Activated CD4-positive, CD25-positive, alpha-beta regulatory T cell treated with anti-CD3 and anti-CD28 coated beads, Interleukin-2, amount 50 U/mL, for 24 hours (primary cell): ENCODE measurements at places on chromosomes 16 and 17.
A peak's percentile ranks its signal among the peaks of the same experiment; 100 is the strongest.

GRCh38 chr16:8850279-8850885 is 18.4 kb downstream of the CARHSP1 start:
- no peak for ATAC-seq

GRCh38 chr17:62119373-62119772 is 54.3 kb upstream of the MED13 start:
- ATAC-seq: peak; percentile 98

- ATAC-seq: no peak
Observed at GRCh38 chr16:14131774-14132695, 60.9 kb downstream of the MRTFB start.

- no peak for ATAC-seq
Observed at GRCh38 chr16:845351-845745, 44.8 kb upstream of the GNG13 start.

DNA sequence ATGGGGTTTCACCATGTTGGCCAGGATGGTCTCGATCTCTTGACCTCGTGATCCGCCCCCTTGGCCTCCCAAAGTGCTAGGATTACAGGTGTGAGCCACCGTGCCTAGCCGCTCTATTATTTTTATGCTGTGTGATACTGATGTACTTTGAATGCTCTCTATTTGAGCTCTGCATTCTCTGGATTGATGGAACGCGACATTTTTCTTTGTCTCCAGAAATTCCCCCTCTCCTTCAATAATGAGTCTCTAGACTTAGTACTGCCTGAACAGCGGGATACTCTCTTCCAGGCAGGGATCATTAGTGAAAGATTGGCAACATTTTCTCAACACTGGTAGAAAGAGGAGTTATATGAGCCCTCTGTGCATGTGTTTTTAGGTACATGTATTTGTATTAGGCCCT is 93.3 kb upstream of the CLEC3A start:
- ATAC-seq: no peak
